ENCODE measurements at places on chromosomes 11 and 22.

DNA sequence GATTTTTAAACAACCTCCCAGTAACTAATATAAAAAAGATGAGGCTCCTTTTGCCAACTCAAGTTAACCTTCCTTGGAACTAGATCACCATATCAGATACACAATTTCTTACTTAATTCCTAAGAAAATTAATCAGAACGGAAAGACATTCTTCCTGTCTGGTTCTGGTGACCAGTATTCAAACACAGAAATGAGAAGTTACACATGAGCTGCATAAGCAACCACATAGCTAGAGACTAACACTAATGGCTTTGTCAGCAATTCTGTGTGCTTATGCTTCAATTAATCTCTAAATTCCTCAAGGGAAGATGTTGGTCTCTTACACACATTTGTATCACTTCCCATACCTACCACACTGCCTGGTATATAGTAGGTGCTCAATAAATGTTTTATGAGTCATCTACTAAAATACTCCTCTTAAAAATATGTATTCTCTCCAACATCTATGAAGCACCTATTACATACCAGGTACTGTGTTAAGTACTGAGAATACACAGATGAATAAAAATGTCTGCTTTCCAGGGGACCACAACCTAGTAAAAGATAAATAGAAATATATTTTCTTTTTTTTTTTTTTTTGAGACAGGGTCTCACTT lies 54.5 kb downstream of the GAB2 start:
- no peak for DNase-seq

DNA sequence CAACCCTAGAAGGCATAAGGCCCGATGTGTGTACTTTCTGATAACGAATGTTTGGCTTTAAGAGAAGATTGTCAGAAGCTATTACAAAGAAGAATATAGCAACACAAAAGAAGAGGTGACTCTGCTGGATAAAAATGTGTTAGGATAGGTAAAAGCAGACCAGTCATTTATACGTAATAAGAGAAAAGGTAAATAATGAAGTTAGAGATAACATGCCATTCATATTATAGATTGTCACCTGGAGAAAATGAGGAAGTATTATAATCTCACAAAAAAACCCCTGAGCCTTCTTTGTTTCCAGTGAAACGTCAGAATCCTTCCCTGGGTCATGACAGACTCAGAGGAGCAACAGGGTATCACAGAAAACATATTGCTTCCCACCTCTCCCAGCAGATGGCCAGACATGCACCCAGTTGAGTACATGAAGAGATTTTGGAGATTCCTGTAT lies 36.1 kb downstream of the PPFIA1 start:
- DNase-seq: no peak

DNA sequence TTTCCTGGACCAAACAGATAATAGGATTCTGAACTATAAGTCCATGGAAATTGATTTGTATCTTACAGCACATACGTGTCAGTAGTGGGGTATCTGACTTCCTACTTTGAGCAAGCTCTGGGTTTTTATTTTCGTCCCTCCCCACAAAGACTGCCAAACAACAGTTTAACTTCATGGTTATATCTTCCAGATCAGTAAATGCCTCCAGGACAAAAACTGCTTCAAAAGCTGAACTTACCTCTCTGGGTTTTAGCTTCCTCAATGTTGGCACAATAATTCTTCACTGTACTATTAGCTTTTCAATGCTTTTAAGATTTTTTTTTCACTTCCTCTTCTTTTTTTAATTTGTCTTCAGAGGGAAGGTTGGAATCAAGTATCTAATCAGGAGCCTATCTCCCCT lies 4.2 kb upstream of the DPF2 start:
- DNase-seq: no peak

DNA sequence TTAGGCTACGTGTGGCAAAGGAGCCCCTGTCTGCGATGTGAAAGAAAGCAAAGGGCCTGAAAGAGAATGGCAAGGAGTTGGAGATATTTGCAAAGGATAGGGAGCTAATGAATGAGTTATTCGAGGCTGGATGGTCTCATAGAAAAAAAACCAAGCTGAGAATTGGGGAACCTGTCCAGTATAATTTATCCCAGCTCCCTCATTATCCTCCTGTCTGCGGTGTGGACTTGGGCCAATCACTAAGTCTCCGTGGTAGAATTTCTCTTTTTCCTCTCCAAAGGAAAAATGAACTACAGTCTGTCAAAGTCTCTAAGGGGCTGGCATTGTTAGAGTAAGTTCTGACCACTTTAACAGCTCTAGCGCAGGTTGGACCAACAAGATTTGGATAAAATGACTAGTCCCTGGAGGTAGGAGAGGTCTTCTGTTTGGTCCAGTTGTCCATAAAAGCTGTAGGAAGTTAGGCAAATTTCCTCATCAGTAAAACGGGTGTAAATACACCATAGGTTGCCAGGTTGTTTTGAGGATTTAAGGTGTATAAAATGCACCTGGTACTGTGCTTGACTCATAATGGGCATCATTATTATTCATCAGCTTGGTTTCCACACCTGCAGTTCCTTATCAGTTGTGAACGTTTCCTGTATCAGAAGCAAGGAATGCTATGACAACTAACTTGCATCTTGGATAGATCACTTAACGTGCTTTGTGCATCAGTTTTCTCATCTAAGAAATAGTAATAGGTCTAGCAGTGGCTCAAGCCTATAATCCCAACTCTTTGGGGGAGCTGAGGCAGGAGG lies 10.3 kb upstream of the CDON start:
- no peak for DNase-seq

- peak; percentile 33 for DNase-seq
Measured at GRCh38 chr11:94705891-94706615, 62.1 kb upstream of the AMOTL1 start.

GRCh38 chr11:104164028-104164520 lies at the start of gene PDGFD:
TSS of gene PDGFD (minus strand) at chr11:104164147.
- peak; percentile 85 for DNase-seq

DNA sequence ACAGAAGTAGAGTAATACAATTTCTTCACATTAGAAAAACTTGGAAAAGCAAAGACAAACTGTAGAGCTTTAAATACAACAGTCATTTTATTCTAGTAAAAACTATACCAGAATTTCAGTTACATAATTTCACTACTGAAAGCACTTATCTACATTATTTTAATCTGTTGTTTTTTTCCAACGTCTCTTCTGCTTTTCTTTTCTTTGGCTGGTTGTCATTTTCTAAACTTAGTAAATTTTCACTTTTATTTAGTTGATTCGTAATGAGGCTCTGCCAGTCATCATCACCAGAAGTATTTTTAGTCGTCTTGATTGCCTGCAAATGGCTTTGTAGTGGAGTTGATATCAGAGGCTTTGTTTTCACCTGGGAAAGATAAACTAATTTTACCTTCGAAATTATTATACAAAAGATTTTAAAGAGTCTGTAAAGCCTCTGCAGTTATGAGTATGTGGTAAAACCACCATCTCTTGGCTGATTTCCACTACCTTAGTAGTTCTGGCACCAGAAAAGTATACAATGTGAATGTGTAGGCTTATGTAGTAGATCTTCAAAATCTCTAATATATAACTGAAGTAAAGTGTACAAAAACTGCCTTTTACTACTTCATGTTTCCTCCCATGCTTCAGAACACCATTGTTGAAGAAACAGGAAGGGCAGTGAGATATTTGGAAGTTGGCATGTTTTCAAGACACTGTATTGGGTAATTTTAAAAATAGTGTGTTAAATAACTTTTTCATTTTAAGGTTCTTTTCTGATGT lies 19.2 kb downstream of the EIF3M start:
- DNase-seq: no peak

- DNase-seq: no peak
Measured at GRCh38 chr11:490186-490929, 16.7 kb downstream of the RNH1 start.

- no peak for DNase-seq
Measured at GRCh38 chr11:60771879-60772525, 13.1 kb upstream of the MS4A10 start.

DNA sequence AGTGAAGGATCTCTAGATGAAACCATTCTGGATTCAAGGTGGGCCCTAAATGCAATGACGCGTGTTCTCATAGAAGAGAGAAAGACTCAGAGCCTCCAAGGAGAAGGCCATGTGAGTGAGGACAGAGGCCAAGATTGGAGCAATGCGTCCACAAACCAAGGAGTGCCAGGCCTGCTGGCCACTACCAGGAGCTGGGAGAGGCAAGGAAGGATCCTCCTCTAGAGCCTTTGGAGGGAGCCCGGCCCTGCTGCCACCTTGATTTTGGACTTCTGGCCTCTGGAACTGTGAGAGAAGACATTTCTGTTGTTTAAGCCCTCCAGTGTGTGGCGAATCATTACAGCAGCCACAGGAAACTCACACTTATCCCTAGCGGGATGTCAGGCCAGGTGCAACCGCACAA lies 52.7 kb upstream of the SHANK2 start:
- no peak for DNase-seq

GRCh38 chr11:65580756-65581155 lies 4.9 kb downstream of the EHBP1L1 start:
- no peak for DNase-seq

DNA sequence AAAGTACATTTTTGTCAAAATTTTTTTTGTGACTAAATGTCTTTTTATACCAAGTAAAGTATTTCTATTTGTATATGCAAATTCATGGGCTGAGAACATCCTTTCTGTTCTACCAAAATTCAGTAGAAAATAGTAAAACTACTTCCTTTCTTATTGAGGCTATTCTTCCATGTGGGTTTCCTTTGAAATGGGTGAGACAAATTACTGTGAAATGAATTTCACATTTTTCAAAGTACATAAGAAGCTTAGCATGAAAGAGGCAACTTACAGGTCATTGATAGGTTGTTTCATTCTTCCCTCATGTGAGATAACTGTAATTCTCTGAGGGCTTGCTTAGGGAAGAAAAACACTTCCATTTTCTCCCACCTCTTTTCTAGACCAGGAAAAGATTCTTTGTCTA lies 1.0 kb upstream of the OR6X1 start:
- DNase-seq: no peak

DNA sequence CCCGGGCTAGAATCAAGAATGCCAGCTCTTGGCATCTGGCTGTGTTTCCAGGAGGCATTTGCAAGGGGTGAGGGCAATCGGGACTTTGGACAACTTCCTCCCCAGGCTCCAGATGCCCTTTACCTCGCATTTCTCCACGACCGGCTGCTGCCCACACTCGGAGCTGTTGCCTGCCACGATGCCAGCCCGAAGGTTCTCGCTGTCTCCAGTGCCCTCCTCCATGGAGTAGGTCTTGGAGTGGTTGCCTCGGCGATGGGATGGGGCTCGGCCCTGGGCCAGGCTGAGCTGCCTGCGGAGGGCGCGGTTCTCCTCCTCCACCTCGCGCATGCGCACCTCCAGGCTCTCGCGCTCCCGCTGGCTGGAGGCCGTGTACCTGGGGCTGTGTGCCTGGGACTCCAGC lies 270.0 kb downstream of the LARGE1 start:
- DNase-seq: no peak

DNA sequence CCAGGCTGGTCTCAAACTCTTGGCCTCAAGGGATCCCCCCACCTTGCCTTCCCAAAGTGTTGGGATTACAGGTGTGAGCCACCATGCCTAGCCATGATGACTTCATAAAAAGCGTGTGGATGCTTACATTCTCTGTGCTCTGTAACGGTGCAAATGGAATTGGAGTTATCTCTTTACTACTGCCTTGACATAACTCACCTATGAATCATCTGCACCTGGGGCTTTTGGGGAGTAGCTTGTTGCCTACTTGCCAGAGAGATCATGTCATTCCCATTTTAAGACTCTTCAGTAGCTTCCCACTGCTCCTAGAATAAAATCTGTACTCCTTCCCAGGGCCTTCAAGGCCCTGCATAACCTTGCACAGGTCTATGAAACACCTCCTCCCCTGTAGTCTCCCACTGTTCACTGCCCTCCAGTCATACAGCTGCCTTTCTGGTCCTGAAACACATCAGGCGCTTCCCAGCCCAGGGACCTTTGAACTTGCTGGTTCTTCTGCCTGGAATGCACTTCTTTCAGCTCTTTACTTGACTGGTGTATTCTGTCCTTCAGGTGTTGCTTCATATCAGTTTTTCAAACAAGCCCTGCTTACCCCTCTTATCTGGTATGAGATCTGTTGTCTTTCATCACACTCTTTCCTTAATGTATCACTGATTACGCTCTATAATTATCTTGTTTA lies 19.6 kb upstream of the MOGAT2 start:
- no peak for DNase-seq

GRCh38 chr11:113001709-113002108 lies 40.5 kb downstream of the NCAM1 start:
- no peak for DNase-seq

- no peak for DNase-seq
Measured at GRCh38 chr11:134542401-134543165, 130.5 kb upstream of the B3GAT1 start.

GRCh38 chr11:111947143-111947542 lies 10.0 kb downstream of the DIXDC1 start:
- DNase-seq: no peak

GRCh38 chr11:112941104-112941503 lies 20.1 kb upstream of the NCAM1 start:
- no peak for DNase-seq

GRCh38 chr11:77475206-77475605 lies 1.3 kb upstream of the PAK1 start:
- no peak for DNase-seq

- no peak for DNase-seq
Measured at GRCh38 chr22:32958001-32958400, 100.2 kb downstream of the SYN3 start.

GRCh38 chr11:111308140-111308539 lies 9.8 kb downstream of the POU2AF3 start:
- DNase-seq: no peak

- DNase-seq: no peak
Measured at GRCh38 chr11:35235936-35236666, 97.1 kb downstream of the CD44 start.

GRCh38 chr11:65089621-65090020 lies 5.6 kb downstream of the ZFPL1 start:
- DNase-seq: no peak

- peak; percentile 16 for DNase-seq
Measured at GRCh38 chr11:61787928-61788491, 4.4 kb downstream of the TMEM258 start.

DNA sequence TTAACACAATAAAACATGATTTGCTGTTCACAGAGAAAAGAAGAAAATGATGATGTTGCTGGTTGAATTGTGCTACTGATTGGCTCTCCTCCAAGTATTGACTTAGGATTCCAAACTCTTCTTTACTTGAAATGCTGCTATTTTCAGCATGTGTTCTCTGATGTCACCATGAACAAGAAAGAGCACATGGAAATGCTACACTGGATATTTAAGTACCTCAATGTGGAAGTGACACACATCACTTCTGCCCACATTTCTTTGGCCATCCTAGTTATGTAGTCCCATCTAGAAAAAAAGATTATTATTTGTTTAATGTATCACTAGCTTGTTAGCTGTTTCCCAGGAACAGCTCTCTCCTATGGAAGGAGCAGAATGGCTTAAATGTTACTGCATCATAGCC lies 27.2 kb downstream of the OR52B2 start:
- DNase-seq: no peak
